ENCODE measurements at places on chromosomes 3 and 15.

DNA sequence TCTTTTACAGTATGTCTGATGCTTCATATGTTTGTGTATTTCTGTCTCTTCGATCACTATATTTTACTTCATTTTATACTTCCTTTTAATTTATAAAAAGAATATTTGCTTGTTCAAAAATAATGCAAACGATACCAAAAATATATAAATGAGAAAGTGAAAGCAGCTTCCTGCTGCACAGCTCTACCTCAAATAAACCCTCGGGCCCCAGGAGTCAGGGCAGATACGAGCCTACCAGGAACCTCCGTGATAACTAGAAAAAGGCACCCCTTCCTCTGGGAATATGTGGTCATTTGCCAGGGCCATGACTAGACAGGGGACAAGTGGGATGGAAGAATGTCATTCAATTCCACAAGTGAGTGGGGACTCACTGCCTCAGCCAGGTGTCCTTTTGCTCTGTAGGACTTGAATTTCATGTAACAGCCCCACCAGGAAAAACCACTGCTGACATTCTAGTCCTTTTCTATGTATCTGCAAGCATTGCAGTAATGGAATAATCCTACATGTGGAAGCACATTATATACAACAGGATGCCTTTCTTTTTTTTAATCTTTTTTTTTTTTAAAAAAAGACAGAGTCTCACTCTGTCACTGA is 133.3 kb downstream of the SUCLG2 start:
- no peak for DNase-seq

- DNase-seq = no peak
These were observed 46.0 kb downstream of the FSIP1 start for GRCh38 chr15:39736412-39737195.

GRCh38 chr3:61685755-61686154 is 124.4 kb downstream of the PTPRG start:
- DNase-seq = no peak

- DNase-seq = no peak
These were observed 74.3 kb upstream of the CTXND1 start for GRCh38 chr15:80326270-80326669.

- DNase-seq = peak; percentile 47
These were observed 24.6 kb upstream of the SLC6A6 start for GRCh38 chr3:14377838-14378169.

GRCh38 chr15:61079529-61079928 is 149.6 kb downstream of the RORA start:
- no peak for DNase-seq

All from Ammon's horn (tissue), 1 donor.